ENCODE measurements at places on chromosomes 1 and 21.

DNA sequence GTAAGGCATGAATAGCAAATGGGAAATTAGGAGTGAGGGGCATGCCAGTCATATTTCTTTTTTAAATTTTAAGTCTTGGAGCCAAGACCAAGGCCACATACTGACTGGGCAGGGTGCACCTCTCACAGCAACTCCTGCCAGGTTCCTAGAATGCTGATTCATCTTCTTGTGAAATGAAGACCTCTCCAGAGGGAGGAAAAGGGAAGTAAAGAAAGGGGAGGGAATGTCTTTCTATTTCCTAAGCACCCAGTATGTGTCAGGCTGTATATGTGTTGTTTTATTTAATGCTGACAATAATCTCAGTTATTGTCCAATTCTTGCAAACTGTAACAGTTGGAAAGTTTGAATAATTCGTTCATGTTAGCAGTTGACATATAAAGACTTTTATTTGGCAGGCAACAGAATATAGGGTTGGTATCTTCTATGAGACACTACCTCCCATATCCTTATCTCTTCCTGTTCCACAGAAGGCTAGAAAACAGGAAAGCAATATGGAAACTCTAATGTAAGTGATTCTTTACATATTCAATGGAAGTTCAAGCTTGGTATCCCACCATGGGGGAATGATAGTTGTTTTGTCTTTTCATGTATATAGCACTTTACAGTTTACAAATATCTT is 259.1 kb upstream of the USP24 start:
- H3K27ac ChIP-seq, result no peak overlapping the region
- H3K36me3 ChIP-seq, result no peaks in the 10 kb centered on the region
- H3K4me3 ChIP-seq, result no peak overlapping the region
- no peaks in the 10 kb centered on the region for H3K27me3 ChIP-seq
- no peaks in the 10 kb centered on the region for H3K4me1 ChIP-seq

- no peak for DNase-seq
- no peaks in the 10 kb centered on the region for H3K36me3 ChIP-seq
- no peak overlapping the region for H3K27ac ChIP-seq
- H3K27me3 ChIP-seq, result no peaks in the 10 kb centered on the region
Observed at GRCh38 chr1:218983848-218984247, 189.8 kb upstream of the LYPLAL1 start.

DNA sequence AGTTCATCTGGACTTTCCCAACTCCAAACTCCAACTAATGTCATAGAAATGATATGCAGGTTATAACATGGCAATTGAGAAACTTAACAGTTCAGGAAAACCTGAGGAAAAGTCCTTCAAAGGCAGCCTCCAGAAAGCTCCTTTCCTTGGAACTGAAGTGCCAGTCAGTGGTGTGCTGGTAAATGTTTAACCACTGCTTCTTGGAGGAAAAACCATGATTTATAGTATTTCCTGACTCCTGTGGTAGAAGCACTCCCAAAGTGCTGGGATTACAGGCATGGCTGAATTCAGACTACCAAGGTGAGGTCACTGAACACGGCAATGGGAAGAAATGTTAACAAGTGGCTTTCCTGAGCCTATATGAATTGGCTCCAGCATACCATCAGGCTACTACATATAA is 26.7 kb upstream of the ZNHIT6 start:
- no peak for DNase-seq
- no peaks in the 10 kb centered on the region for H3K36me3 ChIP-seq
- H3K4me3 ChIP-seq, result no peak overlapping the region

DNA sequence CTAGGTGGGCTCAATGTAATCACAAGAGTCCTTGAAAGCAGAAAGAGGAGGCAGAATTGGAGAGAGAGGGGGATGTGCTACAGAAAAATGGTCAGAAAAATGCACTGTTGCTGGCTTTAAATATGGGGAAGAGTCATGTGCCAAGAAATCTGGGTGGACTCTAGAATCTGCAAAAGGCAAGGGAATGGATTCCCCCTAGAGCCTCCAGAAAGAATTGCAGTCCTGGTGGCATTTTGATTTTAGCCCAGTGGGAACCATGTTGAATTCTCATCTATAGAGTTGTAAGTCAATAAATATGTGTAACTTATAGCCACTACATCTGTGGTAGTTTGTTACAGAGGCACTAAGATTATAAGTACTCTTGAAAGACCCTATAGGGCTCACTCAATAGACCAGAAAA is 210.3 kb downstream of the ASTN1 start:
- no peak overlapping the region for H3K4me3 ChIP-seq
- H3K27me3 ChIP-seq, result no peaks in the 10 kb centered on the region
- DNase-seq, result no peak
- H3K36me3 ChIP-seq, result no peaks in the 10 kb centered on the region
- no peak overlapping the region for H3K27ac ChIP-seq

GRCh38 chr1:218521414-218522169 is 176.5 kb downstream of the TGFB2 start:
- no peak overlapping the region for H3K4me3 ChIP-seq
- DNase-seq, result no peak
- no peaks in the 10 kb centered on the region for H3K27me3 ChIP-seq
- no peaks in the 10 kb centered on the region for H3K36me3 ChIP-seq
- H3K4me1 ChIP-seq, result no peaks in the 10 kb centered on the region

- H3K27me3 ChIP-seq, result no peaks in the 10 kb centered on the region
- no peak for DNase-seq
- no peak overlapping the region for H3K4me3 ChIP-seq
- peaks cover 3% of the 10 kb centered on the region for H3K4me1 ChIP-seq
Observed at GRCh38 chr1:154611150-154611862, 3.3 kb upstream of the ADAR start.

- no peaks in the 10 kb centered on the region for H3K4me1 ChIP-seq
- peak; percentile 83 for DNase-seq
- H3K36me3 ChIP-seq, result no peaks in the 10 kb centered on the region
- no peak overlapping the region for H3K27ac ChIP-seq
Observed at GRCh38 chr1:191641420-191642260, 516.6 kb upstream of the RGS18 start.

DNA sequence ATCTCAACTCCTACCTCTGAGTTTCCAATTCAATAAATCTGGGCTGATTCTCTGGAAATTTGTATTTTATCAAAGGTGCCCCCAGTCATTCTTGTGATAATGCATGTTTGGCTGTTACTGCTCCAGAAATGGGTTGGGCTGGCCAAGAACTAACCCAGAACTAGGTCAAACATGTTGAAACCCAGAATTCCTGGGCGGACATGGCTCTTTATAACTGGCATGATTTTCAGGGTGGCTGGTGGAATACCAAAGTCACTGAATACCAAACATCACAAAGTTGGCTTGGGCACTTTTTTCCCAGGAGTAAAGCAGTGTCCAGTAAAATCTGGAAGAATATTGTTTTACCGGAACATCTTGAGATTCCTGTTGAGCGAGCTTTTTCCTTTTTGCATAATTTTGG is 89.4 kb upstream of the S1PR1 start:
- H3K27me3 ChIP-seq, result no peaks in the 10 kb centered on the region
- no peaks in the 10 kb centered on the region for H3K36me3 ChIP-seq
- no peak overlapping the region for H3K4me3 ChIP-seq
- H3K27ac ChIP-seq, result no peak overlapping the region
- no peaks in the 10 kb centered on the region for H3K4me1 ChIP-seq
- no peak for DNase-seq

- DNase-seq, result no peak
- no peaks in the 10 kb centered on the region for H3K4me1 ChIP-seq
- peaks cover 40% of the 10 kb centered on the region for H3K27me3 ChIP-seq
- H3K36me3 ChIP-seq, result no peaks in the 10 kb centered on the region
- H3K4me3 ChIP-seq, result no peak within 1 kb of the TSS
- no peak within 1 kb of the TSS for H3K27ac ChIP-seq
Observed at GRCh38 chr1:3651930-3652547, at the start of gene TP73. TP73 (plus strand) TSS chr1:3652516; CDS start chr1:3682366, 29,850 bp downstream.

DNA sequence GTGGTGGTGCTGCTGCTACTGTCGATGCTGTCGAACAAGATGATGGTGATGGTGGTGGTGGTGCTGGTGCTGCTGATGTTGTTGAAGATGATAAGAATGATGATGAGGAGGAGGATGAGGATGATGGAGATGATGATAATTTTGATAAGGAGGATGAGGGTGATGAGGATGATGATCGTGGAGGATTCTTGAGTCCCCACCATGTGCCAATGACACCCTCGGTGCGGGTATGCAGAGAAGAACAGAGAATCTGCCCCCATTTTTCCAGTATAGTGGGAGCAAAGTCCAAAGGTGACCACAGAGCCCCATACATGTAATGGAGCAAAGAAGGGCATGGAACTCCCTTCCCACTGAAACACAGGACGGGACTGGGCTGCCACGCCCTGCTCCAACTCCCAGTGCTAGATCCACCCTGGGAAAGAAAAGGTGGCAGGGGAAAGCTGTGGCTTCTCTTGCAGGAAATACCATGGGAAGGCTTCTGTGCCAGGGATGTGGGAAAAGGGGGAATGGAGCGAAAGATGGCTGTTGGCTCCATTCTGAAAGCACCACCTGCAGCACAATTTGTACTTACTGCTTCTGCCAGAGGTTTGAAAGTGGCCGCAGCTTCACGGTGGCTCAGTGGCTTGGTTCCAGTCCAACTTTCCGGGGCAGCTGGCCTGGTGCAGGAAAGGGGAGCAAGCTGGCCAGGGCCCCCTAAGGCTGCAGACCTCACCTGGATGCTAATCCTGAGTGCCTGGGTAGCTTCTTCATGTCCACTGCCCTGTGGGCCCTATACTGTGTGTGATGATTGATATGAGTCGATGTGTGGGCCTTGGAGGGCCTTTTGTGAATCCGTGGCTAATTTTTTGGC is 387.2 kb upstream of the VAMP3 start:
- no peak overlapping the region for H3K4me3 ChIP-seq
- H3K27me3 ChIP-seq, result no peaks in the 10 kb centered on the region
- DNase-seq, result no peak
- no peaks in the 10 kb centered on the region for H3K36me3 ChIP-seq
- H3K4me1 ChIP-seq, result peaks cover 5% of the 10 kb centered on the region
- H3K27ac ChIP-seq, result no peak overlapping the region

GRCh38 chr1:111629190-111629954 is 9.8 kb downstream of the RAP1A start:
- H3K4me1 ChIP-seq, result peaks cover 2% of the 10 kb centered on the region
- H3K27me3 ChIP-seq, result no peaks in the 10 kb centered on the region
- H3K4me3 ChIP-seq, result no peak overlapping the region
- H3K36me3 ChIP-seq, result no peaks in the 10 kb centered on the region
- DNase-seq, result no peak

- no peaks in the 10 kb centered on the region for H3K36me3 ChIP-seq
- H3K4me1 ChIP-seq, result no peaks in the 10 kb centered on the region
- H3K27me3 ChIP-seq, result peaks cover 12% of the 10 kb centered on the region
- H3K4me3 ChIP-seq, result no peak overlapping the region
- no peak overlapping the region for H3K27ac ChIP-seq
Observed at GRCh38 chr1:38783640-38784229, 75.8 kb downstream of the RRAGC start.

DNA sequence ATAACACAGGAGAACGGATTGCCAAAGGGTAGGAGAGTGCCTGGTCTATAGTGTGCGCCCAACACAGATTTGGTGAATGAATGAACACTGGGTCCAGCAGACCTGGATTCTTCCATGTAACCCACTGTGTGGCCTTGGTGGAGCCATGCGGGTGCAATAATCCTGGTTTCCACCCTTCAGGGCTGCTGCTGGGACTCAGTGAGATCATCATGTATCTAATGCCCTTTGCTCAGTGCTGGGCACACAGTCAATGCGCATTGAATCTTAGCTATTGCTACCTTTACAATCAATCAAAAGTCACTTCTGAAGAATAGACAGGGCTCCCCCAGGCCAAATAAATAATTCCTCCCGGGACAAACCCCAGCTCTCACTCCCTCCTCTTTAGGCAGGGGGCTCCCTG is 5.8 kb upstream of the EPHA2 start:
- no peak for DNase-seq
- peaks cover 4% of the 10 kb centered on the region for H3K4me1 ChIP-seq
- no peak overlapping the region for H3K27ac ChIP-seq
- no peaks in the 10 kb centered on the region for H3K36me3 ChIP-seq
- H3K27me3 ChIP-seq, result no peaks in the 10 kb centered on the region
- no peak overlapping the region for H3K4me3 ChIP-seq

DNA sequence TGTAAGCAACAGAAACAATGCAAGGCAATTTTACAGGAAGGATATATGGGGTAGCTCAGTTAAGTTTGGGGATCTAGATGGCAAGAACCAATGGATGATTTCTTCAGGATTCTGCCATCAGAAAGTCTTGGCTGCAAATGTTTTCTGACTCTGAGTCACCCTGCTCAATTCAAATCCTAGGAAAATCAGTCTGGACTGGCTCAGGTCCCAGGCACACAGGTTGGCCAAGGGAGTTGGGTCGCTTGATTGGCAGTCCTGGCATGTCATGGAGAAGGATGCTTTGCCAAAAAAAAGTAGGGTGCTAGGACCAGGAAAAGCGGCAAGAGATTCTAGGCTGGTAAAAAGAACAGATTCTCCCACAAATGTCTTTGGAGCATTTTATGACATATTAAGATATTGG is 28.9 kb upstream of the S1PR1 start:
- no peaks in the 10 kb centered on the region for H3K36me3 ChIP-seq
- no peaks in the 10 kb centered on the region for H3K27me3 ChIP-seq
- no peak overlapping the region for H3K27ac ChIP-seq

GRCh38 chr1:38529391-38529790 is 330.2 kb downstream of the RRAGC start:
- no peak overlapping the region for H3K4me3 ChIP-seq
- H3K27ac ChIP-seq, result no peak overlapping the region
- no peaks in the 10 kb centered on the region for H3K36me3 ChIP-seq
- H3K27me3 ChIP-seq, result no peaks in the 10 kb centered on the region
- no peaks in the 10 kb centered on the region for H3K4me1 ChIP-seq

GRCh38 chr1:197763769-197764168 is 11.5 kb downstream of the DENND1B start:
- H3K27me3 ChIP-seq, result no peaks in the 10 kb centered on the region
- H3K36me3 ChIP-seq, result no peaks in the 10 kb centered on the region
- H3K4me1 ChIP-seq, result no peaks in the 10 kb centered on the region
- DNase-seq, result no peak

GRCh38 chr1:203504400-203505250 is 10.7 kb downstream of the OPTC start:
- H3K36me3 ChIP-seq, result no peaks in the 10 kb centered on the region
- no peaks in the 10 kb centered on the region for H3K27me3 ChIP-seq
- peak overlapping the region; percentile 6 for H3K27ac ChIP-seq
- peaks cover 33% of the 10 kb centered on the region for H3K4me1 ChIP-seq
- DNase-seq, result peak; percentile 80

DNA sequence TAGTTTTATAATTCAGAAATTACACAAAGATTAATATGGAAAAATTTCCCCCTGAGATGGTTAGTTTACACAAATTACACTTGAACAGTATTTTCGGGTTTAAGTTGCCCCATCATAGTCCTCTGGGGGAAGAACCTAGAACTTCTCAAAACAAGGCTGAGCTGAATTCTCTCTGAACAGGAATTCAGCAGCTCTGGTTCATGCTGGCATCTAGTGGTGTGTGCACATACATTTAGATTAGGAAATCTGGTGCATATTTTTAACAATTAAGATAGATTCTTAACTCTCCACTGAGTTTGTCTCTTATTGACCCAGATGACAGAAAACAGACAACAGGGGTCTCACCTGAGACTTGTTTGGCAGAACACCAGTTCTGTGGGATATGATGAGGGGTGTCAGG is 410.7 kb downstream of the DSCAM start:
- DNase-seq, result no peak
- H3K27ac ChIP-seq, result no peak overlapping the region
- no peaks in the 10 kb centered on the region for H3K4me1 ChIP-seq

GRCh38 chr21:27548486-27548885 is 581.6 kb upstream of the ADAMTS5 start:
- no peaks in the 10 kb centered on the region for H3K27me3 ChIP-seq
- H3K4me1 ChIP-seq, result peaks cover 2% of the 10 kb centered on the region
- no peaks in the 10 kb centered on the region for H3K36me3 ChIP-seq
- H3K4me3 ChIP-seq, result no peak overlapping the region

GRCh38 chr1:110262296-110262695 is 52.2 kb downstream of the KCNC4 start:
- no peaks in the 10 kb centered on the region for H3K4me1 ChIP-seq
- DNase-seq, result no peak
- H3K27me3 ChIP-seq, result peaks cover 14% of the 10 kb centered on the region
- H3K27ac ChIP-seq, result no peak overlapping the region
- H3K36me3 ChIP-seq, result no peaks in the 10 kb centered on the region
